H1 (cell line): ENCODE measurements at places on chromosomes 3 and 15.

- no peak overlapping the region for H3K27ac ChIP-seq
- H3K4me1 ChIP-seq, result no peaks in the 10 kb centered on the region
- no peak overlapping the region for H3K4me3 ChIP-seq
Measured at GRCh38 chr15:91183596-91183995, 83.5 kb downstream of the SV2B start.

GRCh38 chr3:45544024-45544716 is 50.4 kb upstream of the LIMD1 start:
- no peak for DNase-seq
- H3K27ac ChIP-seq, result no peak overlapping the region
- no peaks in the 10 kb centered on the region for H3K27me3 ChIP-seq
- H3K4me1 ChIP-seq, result no peaks in the 10 kb centered on the region
- no peak overlapping the region for H3K4me3 ChIP-seq

- no peaks in the 10 kb centered on the region for H3K27me3 ChIP-seq
- no peak overlapping the region for H3K4me3 ChIP-seq
- no peaks in the 10 kb centered on the region for H3K36me3 ChIP-seq
- no peaks in the 10 kb centered on the region for H3K4me1 ChIP-seq
- no peak for DNase-seq
- H3K27ac ChIP-seq, result no peak overlapping the region
Measured at GRCh38 chr3:188309437-188310269, 155.7 kb downstream of the LPP start.

GRCh38 chr3:159796744-159797143 is 191.9 kb upstream of the IL12A start:
- no peaks in the 10 kb centered on the region; the same call in 1 of the 2 replicates for H3K4me1 ChIP-seq
- no peak overlapping the region for H3K27ac ChIP-seq
- DNase-seq, result no peak
- H3K27me3 ChIP-seq, result no peaks in the 10 kb centered on the region
- H3K36me3 ChIP-seq, result no peaks in the 10 kb centered on the region

- no peak for DNase-seq
- H3K27ac ChIP-seq, result no peak overlapping the region
- H3K4me1 ChIP-seq, result no peaks in the 10 kb centered on the region
Measured at GRCh38 chr3:198028718-198029117, 68.7 kb downstream of the LMLN start.

DNA sequence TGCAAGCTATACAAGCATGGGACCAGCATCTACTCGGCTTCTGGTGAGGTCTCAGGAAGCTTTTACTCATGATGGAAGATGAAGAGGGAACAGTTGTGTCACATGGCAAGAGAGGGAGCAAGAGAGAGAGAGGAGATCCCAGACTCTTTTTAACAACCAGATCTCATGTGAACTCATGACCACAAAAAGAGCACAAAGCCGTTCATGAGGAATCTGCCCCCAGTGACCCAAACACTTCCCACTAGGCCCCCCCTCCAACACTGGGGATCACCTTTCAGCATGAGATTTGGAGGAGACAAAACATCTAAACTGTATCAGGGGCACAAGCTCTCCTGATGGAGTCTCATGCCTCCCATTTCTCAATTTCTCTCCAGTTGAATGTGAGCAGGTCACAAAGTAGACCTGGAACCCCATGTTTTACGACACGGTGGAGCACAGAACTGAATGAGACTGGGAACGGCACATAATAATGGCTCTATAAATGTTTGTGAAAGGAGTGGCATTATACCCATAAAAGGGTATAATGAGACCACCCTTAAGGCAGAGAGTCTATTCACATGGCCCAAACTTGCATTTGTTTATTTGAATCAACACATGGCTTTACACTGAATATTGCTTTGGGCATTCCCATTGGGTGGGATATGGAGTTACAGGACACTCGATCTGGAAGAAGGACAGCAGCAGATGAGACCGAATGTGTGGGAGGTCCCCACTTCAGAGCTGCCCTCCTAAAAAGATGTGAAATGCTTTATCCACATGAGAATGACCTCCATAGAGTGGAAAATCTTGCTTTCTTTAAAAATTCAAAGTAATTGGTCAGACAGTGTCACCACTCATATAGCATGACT is 38.8 kb downstream of the IL16 start:
- no peak for DNase-seq
- no peaks in the 10 kb centered on the region for H3K36me3 ChIP-seq
- H3K27me3 ChIP-seq, result no peaks in the 10 kb centered on the region
- no peak overlapping the region for H3K27ac ChIP-seq
- H3K4me3 ChIP-seq, result no peak overlapping the region

DNA sequence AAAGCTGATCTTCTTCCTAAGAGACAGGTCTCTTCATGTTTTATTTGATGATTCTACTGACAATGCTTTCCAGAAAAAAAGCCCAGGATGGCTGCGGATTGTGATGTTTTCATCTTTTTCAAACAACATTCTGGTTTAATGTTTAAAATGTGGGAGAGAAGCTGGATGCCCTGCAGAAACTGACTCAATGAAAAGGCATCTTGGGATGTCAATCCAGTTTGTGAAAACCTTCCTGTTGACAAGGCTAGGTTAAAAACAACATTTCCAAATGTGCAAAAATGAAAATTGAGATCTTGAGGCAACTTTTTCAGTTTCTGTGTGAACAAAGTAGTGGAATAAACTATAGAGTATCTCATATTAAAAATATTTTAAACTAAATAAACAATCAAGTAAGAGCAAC is 156.0 kb upstream of the MRPL3 start:
- no peaks in the 10 kb centered on the region; the same call in 1 of the 2 replicates for H3K36me3 ChIP-seq
- no peaks in the 10 kb centered on the region for H3K4me1 ChIP-seq
- no peaks in the 10 kb centered on the region for H3K27me3 ChIP-seq
- H3K27ac ChIP-seq, result no peak overlapping the region
- no peak overlapping the region for H3K4me3 ChIP-seq

- no peak overlapping the region for H3K27ac ChIP-seq
- peaks cover 7% of the 10 kb centered on the region for H3K27me3 ChIP-seq
- no peak for DNase-seq
- H3K36me3 ChIP-seq, result no peaks in the 10 kb centered on the region
- H3K4me1 ChIP-seq, result peaks cover 4% of the 10 kb centered on the region
Measured at GRCh38 chr3:190320594-190321362, 1.5 kb downstream of the CLDN1 start.

DNA sequence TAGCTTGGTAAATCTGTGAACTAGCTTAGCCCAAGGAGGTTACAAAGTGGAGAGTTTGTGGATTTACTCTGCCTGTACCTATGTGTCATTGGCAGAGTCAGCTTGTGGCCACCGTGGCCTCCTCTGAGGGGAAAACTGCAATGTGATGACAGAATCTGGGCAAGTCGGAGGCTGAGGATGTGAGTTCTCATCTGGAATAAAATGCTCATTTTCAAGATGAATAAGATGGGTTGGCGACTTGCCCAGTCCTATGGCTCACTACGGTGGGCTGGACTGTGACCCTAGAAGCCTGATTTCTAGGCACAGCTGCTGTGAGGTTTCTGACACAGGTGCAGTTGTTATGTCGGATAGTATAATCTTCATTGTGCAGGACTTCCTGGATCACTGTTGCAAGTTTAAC is 83.7 kb downstream of the ETV5 start:
- no peaks in the 10 kb centered on the region for H3K36me3 ChIP-seq
- H3K4me3 ChIP-seq, result no peak overlapping the region
- no peak for DNase-seq
- no peaks in the 10 kb centered on the region for H3K4me1 ChIP-seq

GRCh38 chr15:96276438-96277210 is 53.9 kb upstream of the NR2F2 start:
- no peaks in the 10 kb centered on the region for H3K36me3 ChIP-seq
- DNase-seq, result no peak
- no peaks in the 10 kb centered on the region for H3K27me3 ChIP-seq
- no peak overlapping the region for H3K27ac ChIP-seq
- H3K4me3 ChIP-seq, result no peak overlapping the region

GRCh38 chr3:31937225-31937624 is 43.8 kb downstream of the OSBPL10 start:
- no peak overlapping the region for H3K27ac ChIP-seq
- no peaks in the 10 kb centered on the region for H3K36me3 ChIP-seq
- peaks cover 21% of the 10 kb centered on the region for H3K4me1 ChIP-seq
- H3K4me3 ChIP-seq, result no peak overlapping the region
- H3K27me3 ChIP-seq, result no peaks in the 10 kb centered on the region

DNA sequence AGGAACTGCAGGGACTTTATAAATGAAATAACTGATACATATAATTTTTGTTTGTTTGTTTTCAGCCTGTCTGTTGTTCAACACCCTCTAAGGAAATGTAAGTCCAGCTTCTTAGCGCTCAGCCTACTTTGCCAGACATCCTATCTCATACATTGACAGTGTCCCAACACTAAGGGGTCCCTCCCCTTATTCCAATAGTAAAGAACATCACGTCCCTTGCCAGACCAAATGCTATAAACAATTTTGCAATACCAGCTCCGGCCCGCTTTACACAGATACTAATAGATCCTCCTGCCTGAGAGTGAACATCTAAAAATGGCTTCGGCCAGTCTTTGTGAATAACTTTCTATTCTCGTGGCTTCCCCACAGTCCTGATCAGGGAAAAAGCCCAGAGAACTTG is 4.5 kb upstream of the TAFA4 start:
- H3K27ac ChIP-seq, result no peak overlapping the region
- DNase-seq, result no peak
- H3K4me3 ChIP-seq, result no peak overlapping the region
- no peaks in the 10 kb centered on the region for H3K4me1 ChIP-seq

DNA sequence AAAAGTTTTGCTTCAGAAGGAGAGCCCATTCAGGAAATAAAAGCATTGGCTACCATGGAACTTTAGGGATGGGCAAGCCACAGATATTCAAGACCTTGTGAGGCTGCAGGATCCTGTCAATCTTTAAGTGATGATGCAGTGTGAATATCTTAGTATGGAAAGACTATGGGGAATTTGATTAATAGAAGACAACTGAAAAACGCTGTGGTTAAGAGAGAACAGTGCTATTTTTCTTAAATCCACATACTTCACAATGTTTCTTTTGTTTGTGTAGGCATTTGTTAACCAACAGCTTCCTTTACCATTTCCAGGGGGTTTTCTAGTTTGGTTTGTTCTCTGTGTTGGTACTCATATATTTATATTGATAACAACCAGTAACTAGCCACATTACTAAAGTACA is 90.3 kb downstream of the TMEM212 start:
- H3K4me3 ChIP-seq, result no peak overlapping the region
- H3K27me3 ChIP-seq, result no peaks in the 10 kb centered on the region
- no peak for DNase-seq
- no peaks in the 10 kb centered on the region for H3K36me3 ChIP-seq

- no peaks in the 10 kb centered on the region for H3K4me1 ChIP-seq
- H3K27me3 ChIP-seq, result no peaks in the 10 kb centered on the region
- H3K36me3 ChIP-seq, result no peaks in the 10 kb centered on the region
- DNase-seq, result no peak
- no peak overlapping the region for H3K4me3 ChIP-seq
- H3K27ac ChIP-seq, result no peak overlapping the region
Measured at GRCh38 chr3:123725652-123726400, 141.0 kb upstream of the HACD2 start.

DNA sequence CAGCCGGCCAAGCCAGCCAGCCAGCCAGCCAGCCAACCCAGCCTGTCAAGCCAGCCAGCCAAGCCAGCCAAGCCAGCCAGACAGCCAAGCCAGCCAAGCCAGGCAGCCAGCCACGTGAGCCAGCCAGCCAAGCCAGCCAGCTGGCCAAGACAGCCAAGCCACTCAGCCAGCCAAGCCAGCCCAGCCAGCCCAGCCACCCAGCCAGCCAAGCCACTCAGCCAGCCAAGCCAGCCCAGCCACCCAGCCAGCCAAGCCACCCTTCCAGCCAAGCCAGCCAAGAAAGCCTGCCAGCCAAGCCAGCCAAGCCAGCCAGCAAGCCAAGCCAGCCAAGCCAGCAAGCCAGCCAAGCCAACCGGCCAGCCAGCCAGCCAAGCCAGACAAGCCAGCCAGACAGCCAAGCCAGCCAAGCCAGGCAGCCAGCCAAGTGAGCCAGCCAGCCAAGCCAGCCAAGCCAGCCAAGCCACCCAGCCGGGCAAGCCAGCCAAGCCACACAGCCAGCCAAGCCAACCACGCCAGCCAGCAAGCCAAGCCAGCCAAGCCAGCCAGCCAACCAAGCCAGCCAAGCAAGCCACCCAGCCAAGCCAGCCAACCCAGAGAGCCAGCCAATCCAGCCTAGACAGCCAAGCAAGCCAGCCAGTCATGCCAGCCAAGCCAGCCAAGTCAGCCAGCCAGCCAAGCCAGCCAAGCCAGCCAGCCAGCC is 199.5 kb downstream of the GOLGA6L6 start:
- no peak for DNase-seq
- H3K36me3 ChIP-seq, result no peaks in the 10 kb centered on the region
- H3K4me1 ChIP-seq, result no peaks in the 10 kb centered on the region
- H3K27ac ChIP-seq, result no peak overlapping the region
